Activated CD8-positive, alpha-beta memory T cell treated with anti-CD3 and anti-CD28 coated beads for 1 hour (primary cell): ENCODE measurements at places on chromosomes 4 and X.

DNA sequence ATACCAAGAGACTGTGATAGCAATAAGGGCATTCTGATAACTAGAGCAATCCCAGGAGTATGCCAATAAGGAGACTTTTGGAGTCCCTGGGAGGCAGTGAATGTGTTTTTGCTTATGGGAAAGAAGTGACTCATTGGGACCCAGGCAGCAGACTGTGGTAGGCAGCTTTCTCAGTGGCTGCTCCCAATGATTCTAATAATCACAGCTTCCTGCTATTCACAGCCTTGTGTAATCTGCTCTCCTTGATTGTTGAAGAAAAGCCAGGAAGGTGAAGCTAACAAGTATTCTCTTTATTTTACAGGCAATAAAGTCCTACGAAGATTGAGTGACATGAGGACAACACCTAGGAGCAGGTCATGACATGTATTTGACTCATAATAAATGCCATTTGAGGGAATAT is 70.3 kb upstream of the DDX60 start:
- DNase-seq: no peak

DNA sequence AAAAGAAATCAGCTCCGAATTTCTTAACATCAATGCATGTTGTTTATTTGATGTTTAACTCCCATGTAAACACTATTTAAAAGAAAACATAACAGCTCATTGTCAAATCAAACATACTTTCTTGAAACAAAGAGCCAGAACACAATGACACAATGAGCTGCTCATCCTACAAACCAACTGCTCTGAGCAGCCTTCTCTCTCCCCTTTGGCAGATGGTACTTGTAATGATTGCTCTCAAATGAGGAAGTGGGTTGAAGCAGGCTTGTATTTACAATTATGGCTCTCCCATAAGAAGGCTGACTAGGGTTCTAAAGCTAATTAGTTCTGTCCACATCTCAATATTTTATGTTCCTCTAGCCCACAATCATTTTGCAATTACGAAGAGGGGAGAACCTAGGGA is 637.8 kb upstream of the ADGRL3 start:
- DNase-seq: no peak

- no peak for DNase-seq
These were observed 588.3 kb downstream of the SPRY1 start for GRCh38 chr4:123984886-123985285.

DNA sequence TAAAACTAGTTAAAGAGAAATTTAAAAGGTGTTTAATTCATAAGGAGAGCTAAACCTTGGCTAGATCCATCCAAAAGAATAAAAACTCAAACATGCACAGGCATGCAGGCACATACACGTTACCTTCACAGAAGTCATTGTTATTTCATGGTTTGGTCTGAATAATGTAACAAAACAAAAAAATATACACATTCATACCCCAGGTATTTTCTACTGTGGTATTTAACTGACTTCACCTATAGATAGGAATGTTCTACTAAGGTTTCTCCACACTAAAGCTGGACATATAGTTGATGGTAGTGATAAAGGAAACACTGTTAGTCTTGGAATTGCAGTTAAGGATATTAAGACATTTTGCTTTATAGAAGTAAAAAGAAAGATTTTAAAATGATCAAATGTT is 283.6 kb upstream of the PCDH10 start:
- no peak for DNase-seq

DNA sequence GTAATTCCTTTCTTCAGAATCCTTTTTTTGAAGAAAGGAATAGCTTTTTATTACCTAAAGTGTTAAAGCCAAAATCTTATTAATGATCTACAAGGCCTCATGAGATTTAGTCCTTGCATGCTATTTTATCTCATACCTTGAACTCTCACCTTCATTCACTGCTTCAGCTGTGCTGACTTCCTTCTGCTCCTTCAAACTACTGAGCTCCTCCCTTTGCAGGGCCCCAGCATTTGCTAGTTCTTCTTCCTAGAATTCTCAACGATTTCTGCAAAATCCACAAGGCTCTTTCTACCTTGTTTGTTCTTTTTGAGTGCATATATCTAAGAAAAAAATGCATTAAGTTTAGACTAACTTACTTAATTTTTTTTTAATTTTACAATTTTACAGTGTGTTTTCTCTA is 619.5 kb downstream of the EPHA5 start:
- no peak for DNase-seq

- no peak for DNase-seq
These were observed 297.0 kb upstream of the KLF3 start for GRCh38 chr4:38366997-38367396.

- no peak for DNase-seq
These were observed 7.3 kb downstream of the HGFAC start for GRCh38 chr4:3449047-3449573.

GRCh38 chrX:53580742-53581504 is 105.6 kb downstream of the HUWE1 start:
- DNase-seq: no peak

- DNase-seq: no peak
These were observed 43.6 kb upstream of the KIT start for GRCh38 chr4:54614149-54614548.

DNA sequence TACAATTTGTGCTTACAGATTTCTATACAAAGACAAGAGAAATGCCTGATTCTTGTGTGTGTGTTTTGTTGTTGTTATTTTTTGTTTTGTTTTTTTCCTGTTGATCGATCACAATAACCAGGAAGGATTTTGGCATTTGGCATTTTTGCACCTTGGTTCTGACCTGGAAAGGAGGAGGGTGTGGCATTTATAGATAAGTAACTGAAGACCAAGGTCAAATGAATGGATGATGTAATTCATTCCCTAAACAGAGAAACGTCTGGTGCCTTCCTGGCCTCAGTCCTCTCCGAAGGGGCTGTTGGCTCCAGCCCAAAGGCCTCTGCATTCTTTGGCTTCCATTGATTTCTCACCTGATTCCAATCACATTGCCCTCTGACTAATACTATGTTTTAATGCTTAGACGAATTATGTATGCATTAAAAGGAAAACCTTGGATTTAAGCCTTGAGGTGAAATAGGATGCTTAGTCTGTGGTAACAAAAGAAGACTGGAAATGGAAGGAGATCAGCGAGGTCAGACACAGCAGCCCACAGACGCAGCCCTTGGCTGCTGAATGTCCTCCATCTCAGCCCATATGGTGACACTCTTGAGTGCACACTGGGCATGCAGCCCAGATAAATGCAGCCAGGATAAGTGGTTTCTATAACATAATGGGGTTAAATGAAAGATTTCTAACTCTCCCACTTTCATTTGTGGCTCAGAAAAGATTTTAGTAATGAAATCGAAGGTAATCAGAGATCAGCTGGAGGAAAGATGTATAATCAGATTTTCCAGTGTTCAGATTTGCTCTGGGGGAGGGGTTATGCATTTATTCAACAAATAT is 60.5 kb upstream of the TRIM2 start:
- DNase-seq: no peak

- peak; percentile 8 for DNase-seq
These were observed 30.1 kb upstream of the BBS7 start for GRCh38 chr4:121900132-121900983.

DNA sequence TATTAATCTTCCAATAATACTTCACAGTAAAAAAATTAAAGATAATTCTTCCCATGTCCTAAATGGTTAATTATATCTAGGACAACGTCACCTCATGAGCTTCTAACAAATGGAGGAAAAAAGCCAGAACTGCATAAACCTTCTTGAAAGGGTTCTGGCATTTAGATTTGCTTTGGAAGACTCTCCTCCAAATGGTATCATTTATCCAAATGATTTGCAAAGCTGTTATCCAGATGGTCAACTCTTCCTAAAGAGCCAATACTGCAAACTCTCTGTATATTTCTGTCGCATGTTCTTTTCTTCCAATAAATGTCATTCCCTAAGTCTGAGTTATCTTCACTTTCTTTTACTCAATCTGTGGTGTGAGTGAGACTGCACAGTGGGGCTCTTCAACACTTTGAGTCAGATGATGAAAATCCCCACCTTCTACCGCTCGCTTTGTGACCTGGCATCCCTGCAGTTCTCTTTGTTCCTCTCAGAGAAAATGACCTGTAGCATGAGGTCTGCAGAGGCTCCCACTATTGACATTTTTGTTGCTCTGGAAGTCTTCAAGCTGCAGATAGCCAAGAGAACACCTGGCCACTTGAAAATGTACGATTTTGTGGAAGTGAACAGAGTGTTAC is 52.9 kb downstream of the TMEM150C start:
- DNase-seq: no peak
